Activated CD8-positive, alpha-beta memory T cell treated with anti-CD3 and anti-CD28 coated beads, Interleukin-2, amount 10 ng/mL, durations not matched to agents 7 days and 5 days (primary cell): ENCODE measurements at places on chromosomes 7 and 10. TPM values are rescaled to one million over a fixed set of nuclear protein-coding genes. Genes with fewer than 3 reads are reported as not detected.

DNA sequence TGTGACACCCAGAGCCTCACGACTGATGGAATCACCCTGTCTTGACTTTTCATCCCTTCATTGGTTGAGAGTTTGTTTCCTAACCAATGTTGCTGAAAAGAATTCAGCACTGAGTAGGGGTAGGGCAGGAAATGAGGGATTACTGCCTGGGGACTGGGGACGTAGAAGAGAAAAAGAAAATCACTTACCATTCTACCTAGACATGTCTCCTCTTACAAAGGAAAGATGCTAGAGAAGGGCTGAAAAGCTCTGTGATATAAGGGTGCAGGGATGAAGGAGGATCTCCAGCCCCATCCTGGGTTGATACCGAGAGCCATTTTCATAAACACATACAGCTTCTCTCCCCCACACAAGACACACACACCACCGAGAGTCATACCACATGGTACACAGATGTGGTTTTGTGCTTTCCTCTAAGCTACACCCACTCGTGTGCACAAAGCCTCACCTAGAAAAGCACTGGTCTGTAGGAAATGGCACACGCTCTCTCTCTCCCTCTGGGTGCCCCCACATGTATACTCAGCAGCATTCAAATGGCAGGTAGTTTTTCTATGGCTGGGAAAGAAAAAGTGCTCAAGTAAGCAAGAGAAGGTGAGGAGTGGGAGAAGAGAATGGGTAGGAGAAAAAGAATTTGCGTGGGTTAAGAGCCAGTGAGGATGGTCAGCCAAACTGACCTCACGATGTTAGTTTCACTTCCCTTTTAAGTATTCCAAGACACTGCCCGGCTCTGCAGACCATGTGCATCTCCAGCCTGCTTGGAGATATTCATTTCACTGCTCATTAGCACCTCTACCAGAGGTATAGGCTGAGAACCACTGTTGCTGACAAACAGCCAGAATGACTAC, 85.8 kb downstream of the CALD1 start:
- H3K4me1 ChIP-seq, result peaks cover 15% of the 10 kb centered on the region
- peaks cover 2% of the 10 kb centered on the region for H3K36me3 ChIP-seq
- DNase-seq, result peak; percentile 57
- H3K27ac ChIP-seq, result peak overlapping the region; percentile 52

Gene IFIT2
- total RNA-seq, result 16.0 TPM

Gene DNAJC30
- 9.0 TPM for total RNA-seq

Gene TFEC
- 1.0 TPM for total RNA-seq

GRCh38 chr10:90872648-90873020, 860 bp downstream of the RPP30 start:
- peak overlapping the region; percentile 91 for H3K4me3 ChIP-seq
- peak overlapping the region; percentile 92 for H3K27ac ChIP-seq
- H3K27me3 ChIP-seq, result peaks cover 21% of the 10 kb centered on the region

DNA sequence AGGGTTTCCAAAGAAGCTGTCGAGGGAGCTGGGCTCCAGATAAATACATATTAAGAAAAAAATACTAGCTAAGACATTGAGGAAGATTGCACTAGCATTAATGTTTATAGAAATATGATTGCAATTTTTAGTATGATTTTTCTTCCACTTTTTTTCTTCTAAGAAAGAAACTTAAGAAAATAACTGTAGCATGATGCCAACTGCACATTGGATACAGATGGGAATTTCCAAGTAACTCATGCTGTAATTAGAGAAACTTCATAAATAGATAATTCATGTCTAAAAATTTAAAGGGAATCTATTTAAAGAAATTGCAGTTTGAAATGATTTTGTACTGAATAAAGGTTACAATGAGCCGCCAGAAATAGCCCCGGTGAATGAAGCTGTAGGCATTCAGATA, 119.4 kb downstream of the POLR1F start:
- no peaks in the 10 kb centered on the region for H3K27me3 ChIP-seq
- no peak overlapping the region for H3K4me3 ChIP-seq
- no peaks in the 10 kb centered on the region for H3K36me3 ChIP-seq
- no peak for DNase-seq
- H3K4me1 ChIP-seq, result no peaks in the 10 kb centered on the region
- no peak overlapping the region for H3K27ac ChIP-seq

Gene VPS41
- 56.3 TPM for total RNA-seq
